Transverse colon (tissue), 4 donors: ENCODE measurements at places on chromosomes 2 and 18.

GRCh38 chr18:48803951-48804855, 146.6 kb downstream of the SMAD7 start:
- DNase-seq = peak; percentile 5

GRCh38 chr2:30358842-30359241, 88.2 kb upstream of the LCLAT1 start:
- no peak for DNase-seq

DNA sequence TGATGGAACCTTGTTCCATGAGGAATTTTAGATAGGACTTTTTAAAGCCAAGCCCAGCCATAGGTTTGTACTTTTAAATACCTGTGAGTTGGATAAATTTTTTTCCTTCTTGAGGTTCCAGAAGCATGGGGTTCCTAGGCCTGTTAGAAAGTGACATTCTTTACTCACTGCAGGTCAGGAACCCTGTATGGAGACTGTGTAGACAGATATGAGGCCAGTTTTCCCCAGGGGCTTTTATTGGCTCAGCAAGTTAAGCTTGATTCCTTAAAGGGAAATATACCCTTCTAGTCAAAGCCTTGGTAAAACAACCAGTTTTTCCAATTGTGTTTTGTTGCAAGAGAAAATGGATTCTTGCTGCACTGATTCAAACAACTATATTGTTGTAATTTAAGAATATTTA, 38.4 kb upstream of the GMCL1 start:
- DNase-seq = no peak

DNA sequence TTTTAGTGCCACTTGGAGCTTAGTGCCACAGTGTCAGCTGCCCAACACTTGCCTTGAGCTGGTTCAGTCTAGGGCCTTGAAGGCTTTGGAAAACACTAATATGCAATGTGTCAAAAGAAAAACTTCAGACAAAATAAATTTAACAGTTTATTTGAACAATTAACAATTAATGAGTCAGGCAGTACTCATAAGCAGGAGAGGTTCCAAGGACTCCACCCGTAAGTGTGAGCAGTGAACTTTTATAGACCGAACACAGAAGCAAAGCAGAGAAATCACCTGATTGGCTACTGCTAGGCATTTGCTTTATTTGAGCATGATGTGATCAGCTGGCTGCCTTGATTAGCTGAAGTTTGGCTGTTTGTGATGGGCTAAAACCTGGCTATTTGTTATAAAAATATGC, 49.5 kb upstream of the TBC1D8 start:
- no peak for DNase-seq

GRCh38 chr2:151902829-151903228, 74.6 kb upstream of the ARL5A start:
- no peak for DNase-seq

- DNase-seq = no peak
These were observed 3.5 kb downstream of the IL1B start for GRCh38 chr2:112832841-112833638.

DNA sequence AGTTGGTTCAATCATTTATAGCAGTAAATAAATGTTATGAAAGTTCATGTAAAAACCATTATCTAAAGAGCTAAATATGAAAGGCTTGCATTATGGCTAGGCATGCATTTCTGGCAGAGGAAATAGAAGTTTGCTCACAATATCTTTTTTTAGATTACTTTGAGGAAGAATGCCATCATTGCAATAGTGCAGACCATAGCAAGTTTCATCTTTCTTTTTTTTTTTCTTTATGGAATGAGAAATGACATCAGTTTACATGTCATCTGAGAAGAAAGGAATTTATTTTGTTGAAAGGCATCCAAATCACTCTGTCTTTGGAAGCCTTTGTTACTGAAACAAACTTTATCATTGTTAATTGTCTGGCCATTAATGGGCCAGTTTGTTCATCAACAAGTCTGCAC, 74.5 kb upstream of the NCKAP5 start:
- no peak for DNase-seq

DNA sequence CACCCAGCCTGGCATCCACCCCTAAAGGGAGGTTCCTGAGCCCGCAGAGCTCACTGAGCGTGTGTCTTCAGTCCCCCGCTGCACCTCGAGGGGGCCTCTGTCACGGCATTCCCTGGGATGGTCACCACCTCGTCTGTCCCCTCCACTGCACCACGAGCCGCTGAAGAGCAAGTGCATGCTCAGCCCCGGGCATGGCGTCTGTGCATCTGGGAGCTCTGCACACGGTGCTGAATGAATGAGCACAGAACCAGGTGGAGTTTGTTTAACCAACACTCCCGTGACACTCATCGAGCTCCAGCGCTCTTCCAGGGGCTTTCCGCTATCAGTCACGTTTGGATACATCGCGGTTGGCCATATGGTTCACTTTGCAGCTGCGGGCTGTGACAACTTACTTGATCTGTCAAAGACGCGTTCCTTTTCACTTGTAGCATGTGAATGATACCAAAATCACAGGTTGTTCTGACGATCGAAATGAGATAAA, 9.2 kb downstream of the ALLC start:
- DNase-seq = no peak

- DNase-seq = no peak
These were observed 28.9 kb downstream of the ZNF532 start for GRCh38 chr18:58893388-58894099.

- peak; percentile 44 for DNase-seq
These were observed 175.8 kb downstream of the LOXHD1 start for GRCh38 chr18:46481048-46481846.

DNA sequence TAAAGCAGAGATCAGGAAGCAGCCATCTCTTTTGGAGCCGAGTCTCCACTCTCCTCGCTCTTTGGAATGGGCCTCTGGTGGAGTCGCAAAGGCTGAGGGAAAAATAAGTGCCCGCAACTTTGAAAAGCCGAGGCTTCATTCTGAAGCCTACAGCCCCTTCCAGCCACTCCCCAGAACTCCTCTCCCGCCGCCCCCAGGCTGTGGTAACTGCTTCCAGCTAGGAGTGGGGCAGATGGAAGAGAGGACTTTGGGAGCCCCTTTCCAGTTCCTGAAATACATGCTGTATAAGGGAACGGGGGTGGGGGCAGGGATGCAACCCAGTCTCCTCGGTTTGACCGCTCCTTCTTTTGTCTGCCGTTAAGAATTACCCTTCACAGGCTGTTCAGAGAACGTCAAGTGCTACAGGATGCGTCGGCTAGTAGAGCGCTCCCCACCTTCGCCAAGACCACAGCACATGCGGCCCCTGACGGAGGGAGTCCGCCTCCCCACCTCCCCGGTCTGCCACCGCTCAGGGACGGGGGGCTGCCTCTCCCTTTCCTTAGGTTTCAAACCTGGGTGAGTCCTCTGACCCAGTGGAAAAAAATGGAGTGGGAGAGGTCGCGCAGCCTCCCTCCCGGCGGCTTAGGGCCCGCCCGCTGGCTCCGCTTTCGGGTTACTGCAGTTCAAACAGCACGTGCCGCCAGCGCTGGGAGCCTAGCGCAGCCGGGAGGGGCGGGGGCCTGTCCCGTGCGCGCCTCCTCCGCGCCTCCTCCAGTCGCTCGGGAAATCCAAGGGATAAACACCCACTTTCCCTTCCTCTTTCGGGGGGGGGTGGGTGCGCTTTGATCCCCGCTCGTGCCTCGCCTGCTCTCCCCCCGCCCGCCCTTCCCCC, 4.9 kb downstream of the CYP26B1 start:
- DNase-seq = peak; percentile 69

GRCh38 chr2:47063538-47063930, 91.6 kb downstream of the STPG4 start:
- no peak for DNase-seq

DNA sequence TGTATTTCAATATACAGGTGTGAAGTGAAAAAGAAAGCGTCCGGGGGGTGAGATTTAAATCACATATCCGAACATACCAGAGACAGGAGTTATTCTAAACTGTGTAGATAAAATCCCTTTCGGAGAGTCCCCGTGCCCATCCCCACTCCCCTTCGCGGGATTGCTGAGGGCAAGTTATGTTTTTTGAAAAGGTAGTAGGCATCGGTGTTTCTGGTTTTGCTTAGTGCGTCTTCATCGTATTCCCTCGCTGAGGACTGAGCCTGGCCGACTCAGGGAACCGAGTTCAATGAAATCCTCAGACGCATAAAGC, 583.4 kb downstream of the ZEB2 start:
- no peak for DNase-seq
